Sciatic nerve (tissue), 2 donors: ENCODE measurements at places on chromosomes 16 and 17. TPM values are rescaled to one million over a fixed set of nuclear protein-coding genes. Genes with fewer than 3 reads are reported as not detected.

Gene SERPINF2
- 3.2 TPM for total RNA-seq

Gene IGF2BP1
- total RNA-seq, result not detected

Gene CCL17
- not detected for total RNA-seq

Gene ORC6
- 1.8 TPM for total RNA-seq

Gene DYNLL2
- total RNA-seq, result 28.3 TPM

Gene BAHCC1
- total RNA-seq, result 47.8 TPM

Gene TP53TG3
- not detected for total RNA-seq

DNA sequence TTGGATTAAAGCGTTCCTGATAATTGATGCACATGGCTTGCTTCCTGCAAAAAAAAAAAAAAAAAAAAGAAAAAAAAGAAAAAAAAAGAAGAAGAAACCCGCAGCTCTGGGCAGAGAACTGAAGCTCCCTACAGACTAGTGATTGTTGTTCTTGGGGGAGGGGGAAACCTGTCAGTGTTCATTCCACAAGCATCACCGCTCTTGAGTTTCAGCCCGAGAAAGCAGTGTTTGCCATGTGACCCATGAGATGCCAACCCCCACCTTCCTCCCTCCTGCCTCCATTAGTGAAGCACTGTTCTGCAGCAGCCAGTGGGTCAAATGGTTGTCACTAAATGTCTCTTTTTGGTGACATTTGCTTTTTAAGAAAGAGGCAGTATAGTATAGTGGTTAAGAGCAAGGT lies 1.7 kb downstream of the USP43 start:
- no peak for DNase-seq

- no peak for DNase-seq
Observed at GRCh38 chr16:3689731-3690130, 27.6 kb downstream of the TRAP1 start.

DNA sequence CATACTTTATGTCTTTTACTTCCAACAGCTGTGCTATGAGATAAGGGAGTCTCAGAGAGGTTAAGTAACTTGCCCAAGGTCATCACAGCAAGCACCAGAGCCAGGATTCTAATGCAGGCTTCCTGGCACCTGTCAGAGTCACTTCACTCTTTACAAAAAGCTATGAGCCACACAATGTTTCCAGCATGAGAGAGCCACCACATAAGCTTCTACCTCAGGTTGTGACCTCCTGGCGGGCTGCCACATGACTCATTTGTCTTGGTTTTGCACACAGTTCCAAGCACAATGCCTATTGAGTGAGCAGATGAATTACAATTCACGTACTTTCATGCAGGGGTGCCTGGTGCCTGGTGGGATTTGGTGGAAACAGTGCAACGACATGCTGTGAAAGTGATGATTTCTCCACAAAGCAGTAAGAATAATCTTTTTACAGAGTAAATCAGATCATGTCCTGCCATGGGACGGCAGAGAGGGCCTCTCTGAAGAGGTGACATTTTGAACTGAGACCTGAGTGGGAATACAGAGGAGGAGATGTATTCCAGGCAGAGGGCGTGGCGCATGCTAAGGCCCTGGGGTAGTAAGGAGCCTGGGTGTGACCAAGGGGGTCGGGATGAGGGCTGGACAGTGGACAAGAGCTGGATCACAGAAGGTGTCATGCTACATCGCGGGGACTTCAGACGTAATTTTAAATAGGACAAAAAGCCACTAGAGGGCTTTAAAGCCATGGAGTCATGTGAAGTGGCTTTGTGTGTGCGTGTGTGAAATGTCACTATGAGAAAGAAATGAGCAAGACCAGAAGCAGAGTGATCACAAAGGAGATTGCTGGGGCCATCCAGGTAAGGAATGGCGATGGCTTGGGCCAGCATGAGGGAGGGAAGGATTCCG lies 53.4 kb downstream of the CACNG3 start:
- DNase-seq, result no peak

DNA sequence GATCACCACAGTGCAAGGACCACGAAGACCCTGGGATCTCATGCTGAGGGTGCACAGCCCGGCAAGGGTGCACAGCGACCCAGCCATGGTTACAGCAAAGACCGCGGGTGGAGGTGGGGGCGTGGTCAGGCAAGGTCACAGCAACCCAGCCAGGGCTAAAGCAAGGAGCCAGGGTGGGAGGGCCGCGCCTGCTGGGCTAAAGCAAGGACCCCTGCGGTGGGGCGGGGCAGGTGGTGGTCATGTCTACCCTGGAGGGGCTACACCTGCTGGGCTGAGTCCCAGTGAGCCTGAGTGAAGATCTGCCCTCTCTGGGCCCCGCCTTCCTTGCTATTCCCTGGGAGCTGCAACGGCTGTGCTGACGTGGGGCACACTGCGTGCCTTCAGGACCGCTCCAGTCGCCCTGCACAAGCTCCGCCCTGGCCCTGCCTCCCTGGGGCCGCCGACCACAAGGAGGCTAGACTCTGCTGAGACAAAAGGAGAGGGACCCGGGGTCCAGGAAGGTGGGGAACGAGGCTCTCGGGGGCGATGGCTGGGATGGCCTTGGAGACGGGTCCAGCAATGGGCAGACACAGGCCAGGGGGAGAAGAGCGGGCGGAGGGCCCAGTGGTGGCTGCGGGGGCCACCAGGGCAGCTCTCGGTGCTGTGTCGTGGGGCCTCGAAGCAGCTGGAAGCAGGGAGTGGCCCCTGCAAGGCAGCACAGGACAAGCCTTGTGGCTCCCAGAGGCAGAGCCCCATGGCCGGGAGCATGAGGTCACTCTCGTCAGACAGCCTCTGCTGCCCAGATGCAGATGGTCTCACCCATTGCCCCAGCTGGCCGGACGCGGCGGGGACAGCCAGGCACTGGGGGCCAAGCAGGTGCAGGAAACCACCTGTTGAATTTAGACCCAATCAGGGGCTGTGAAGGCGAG lies 52.8 kb downstream of the CBFA2T3 start:
- DNase-seq, result no peak

DNA sequence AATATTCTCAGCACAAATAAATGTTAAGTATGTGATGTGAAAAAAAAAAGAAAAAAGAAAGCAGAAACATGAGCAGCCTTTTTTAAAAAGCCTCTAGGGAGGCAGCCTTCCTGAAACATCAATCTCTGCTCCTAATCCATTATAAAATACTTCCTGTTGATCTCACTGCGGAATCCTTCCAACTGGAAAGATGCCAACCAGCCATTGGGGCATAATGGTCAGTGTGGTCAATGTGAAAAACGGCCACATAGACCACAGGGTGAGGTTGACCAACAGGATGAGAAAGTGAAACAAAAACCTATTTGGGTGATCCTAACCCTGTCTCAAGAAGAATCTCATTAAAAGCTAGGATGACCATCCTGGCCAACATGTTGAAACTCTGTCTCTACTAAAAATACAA lies 26.1 kb upstream of the ABCA8 start:
- peak; percentile 87 for DNase-seq

GRCh38 chr16:3498988-3499387 lies 1.8 kb upstream of the CLUAP1 start:
- DNase-seq, result peak; percentile 56

- DNase-seq, result no peak
Observed at GRCh38 chr17:74892974-74893911, at the start of gene FADS6. TSS of gene FADS6 (minus strand) at chr17:74893633. CDS start at chr17:74893595, 38 bp downstream.

GRCh38 chr16:24539850-24540601 lies 660 bp downstream of the RBBP6 start:
- peak; percentile 78 for DNase-seq

GRCh38 chr17:44981221-44981968 lies 13.3 kb upstream of the C1QL1 start:
- no peak for DNase-seq

DNA sequence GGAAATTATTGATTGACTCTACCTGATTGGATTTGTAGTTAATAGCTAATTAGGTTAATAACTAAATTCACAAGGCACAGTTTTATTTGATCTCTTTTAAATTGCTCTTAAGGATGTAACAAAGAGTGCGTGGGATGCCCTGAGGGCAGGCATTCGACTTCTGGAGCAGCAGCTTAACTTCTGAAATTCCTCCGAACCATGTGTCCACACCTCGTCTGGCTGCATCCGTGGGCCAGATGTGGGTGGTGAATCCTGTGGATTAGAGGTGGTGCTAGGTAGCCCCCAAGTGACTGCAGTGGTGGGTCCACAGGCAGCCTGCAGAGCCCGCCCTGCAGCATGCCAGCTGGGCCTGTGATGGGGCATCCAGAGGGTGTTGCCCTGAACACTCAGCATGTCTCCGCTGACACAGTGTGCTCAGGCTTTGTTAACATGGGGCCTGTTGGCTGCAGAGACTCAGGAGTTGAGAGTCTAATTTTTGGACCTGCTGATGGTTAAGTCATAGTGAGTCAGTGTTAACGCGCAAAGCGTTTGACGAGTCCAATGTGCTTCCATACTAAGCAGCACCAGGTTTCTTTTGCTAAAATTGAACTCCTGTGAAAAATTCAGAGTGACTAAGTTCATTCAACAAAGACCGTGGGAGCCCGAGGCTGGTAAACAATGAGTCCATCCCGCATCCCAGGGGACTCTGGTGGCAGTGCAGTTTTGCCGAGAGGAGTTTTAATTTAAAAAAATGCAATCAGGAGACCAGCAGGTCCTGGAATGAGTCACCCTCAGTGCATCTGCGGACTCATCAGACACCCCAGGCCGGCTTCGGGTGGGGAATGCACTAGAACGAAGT lies 3.8 kb upstream of the NPB start:
- DNase-seq, result no peak

GRCh38 chr17:4477255-4477791 lies 21.4 kb upstream of the SPNS2 start:
- no peak for DNase-seq

DNA sequence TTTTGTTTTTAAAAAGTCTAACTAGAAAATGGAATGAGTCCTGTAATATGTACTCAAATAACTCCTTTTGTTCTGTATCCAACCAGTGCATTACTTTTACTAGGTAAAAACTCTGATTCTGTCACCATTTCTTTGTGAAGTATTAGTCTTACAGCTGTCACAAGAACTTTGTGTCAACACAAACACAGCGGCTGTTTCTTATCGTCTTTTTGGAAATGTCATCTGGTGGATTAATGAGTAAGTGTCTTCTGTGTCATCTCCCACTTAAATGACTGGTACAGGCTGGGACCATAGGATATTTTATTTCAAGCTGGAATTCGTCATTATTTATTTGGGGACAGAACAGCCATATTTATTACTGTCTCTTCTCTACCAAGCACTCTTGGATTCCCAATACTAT lies 19.1 kb upstream of the ALDH3A2 start:
- no peak for DNase-seq

GRCh38 chr16:10976634-10977033 lies 32.3 kb downstream of the CLEC16A start:
- no peak for DNase-seq

DNA sequence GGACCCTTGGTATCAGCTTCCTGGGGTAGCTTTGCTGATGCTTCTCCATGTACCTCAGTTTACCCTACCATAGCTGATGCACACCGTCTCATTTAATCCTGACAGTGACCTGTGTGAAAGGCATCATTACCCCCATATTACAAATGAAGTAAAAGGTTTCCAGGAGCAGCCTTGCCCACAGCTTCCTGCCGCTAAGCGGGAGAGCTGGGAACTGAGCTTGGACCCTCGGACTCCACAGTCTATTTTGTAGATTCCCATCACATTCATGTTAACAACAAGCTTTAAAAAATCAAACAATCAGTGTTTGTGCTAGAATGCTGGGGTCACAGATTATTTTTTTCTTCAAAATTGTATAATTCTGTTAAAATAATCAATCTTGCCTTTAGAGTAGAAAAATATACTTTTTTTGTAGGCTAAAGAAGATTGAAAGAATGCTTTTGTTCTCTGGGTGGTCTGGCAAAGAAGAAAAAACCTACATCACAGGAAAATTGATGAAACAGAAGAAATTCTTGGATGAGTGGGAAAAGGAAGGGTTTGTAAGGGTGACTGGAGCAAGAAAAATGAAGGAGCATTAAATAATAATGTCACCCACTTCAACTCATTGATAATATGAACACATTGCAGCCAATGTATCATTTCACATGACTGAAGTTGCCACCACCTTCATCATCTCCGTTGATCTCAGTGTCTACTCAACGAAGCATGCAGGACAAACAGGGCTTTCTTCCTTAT lies 9.5 kb upstream of the USP10 start:
- no peak for DNase-seq

DNA sequence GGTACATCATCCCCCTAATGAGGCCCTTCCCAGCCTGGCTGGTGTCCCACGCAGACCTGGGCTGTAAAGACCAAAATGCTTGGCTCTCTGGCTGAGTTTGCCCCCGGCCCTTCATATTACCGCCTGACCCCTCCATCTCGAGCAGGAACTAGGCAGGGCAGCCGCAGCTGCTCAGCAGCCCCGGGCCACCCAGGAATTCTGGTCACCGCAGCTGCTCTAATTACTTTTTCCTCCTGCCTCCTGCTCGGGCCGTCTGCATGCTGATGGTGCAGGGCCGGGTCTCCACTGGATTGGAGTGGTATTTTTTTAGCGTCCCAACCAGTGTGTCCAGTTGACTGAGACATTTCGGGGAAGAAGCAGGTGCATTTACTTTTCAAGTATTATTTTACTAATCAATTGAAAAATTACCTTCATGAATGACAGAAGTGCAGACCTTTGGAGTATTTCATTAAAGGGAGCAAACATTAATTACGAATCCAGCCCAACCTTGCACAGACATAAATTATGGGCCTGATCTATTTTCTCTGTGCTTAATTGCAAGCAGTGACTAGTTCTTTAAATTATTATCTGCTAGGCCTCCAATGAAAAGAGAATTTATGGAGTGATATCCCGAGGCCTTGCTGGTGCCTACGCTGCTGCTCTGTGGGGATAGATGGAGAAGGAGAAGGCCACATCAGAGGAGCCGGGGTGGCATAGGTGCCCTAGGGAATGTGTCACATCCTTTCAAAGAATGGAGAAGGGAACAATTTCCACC lies 176.2 kb downstream of the CYLD start:
- no peak for DNase-seq

DNA sequence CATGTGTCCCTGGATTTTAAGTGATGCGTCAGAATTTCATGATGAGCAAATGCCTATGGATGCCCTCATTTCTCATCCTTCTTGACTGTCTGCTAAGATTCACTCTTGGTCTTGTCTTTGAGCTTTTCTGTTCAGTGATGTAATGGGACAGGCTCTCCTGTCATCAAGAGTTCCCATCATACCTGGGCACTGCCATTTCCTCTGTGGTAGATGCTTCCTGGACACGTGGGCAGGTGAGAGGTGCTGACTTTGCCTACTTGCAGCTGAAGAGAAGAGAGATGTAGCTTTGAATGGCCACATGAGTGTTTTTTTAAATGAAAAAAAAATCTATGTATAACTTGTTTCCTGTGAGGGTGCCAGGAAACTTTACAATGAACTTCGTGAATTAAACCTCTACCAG lies 557.7 kb downstream of the MAF start:
- DNase-seq, result no peak

GRCh38 chr16:24117680-24118079 lies 138.5 kb upstream of the CACNG3 start:
- DNase-seq, result no peak

DNA sequence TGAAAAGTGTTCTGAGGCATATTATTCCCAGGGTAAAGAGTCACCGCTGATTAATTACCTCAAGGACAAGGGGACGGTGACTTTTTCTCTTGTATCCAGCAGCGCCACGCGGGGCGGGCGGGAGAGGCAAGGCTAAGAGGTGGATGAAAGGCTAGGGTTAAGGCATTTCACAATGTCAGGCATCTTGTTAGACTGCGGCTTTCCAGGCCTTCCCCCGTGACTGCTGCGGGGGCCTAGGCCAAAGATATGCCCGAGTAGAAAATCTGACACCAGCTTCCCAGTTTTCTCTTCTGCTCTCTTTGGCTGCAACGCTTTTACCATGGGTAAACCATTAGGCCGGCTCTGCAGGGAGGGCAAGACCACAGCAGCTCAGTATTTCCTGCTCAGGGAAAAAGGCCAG lies 698.2 kb downstream of the MAF start:
- DNase-seq, result no peak
